ENCODE measurements at places on chromosomes 7 and 10.

GRCh38 chr10:34489973-34490745 is 324.9 kb downstream of the PARD3 start:
- DNase-seq: no peak

- DNase-seq: no peak
These were observed 690.8 kb downstream of the INHBA start for GRCh38 chr7:41012041-41012440.

- no peak for DNase-seq
These were observed 432 bp upstream of the CAMK2B start for GRCh38 chr7:44325811-44326241.

DNA sequence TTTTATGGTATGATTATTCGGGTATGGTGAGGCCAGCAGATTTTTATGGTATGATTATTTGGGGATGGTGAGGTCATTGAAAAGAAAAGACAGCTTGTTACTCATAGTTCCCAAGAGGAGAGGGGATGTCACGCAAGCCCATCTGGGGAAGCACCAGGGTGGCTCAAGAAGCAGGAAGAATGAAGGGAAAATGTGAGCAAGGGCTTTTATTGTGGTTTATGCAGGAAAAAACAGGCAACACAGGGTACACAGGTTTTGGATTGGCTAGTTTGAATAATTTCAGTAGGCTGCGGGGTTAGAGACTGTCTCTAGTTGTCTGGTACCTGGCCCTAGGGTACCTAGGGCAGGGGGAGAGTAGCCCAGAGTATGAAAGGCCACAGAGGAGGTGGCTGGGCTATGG is 26.8 kb upstream of the DGKI start:
- DNase-seq: no peak

GRCh38 chr7:101170617-101171441 is 5.5 kb upstream of the VGF start:
- DNase-seq: no peak

GRCh38 chr10:4651404-4652037 is 174.5 kb upstream of the AKR1E2 start:
- no peak for DNase-seq

All from activated effector memory CD4-positive, alpha-beta T cell treated with Interleukin-2 at 50 U/mL for 16 hours (primary cell).